ENCODE measurements at places on chromosomes 3 and 15.

DNA sequence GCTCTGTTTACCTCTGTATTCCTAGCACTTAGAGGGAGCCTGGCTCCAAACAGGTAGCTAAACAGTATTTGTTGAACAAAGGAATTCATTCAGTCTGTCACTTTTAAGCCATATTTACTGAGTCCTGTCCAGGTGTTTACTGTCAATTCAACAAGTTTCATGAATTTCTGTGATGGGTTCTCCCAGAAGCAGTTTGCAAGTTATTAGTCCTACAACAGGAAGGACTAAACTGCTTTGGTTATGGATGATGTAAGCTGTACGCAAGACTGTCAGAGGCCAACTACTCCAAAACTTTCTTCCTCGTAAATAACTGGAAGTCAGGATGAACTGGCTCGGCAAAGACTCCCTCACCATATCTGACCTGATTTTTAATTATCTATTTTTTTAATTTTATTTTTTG, 25.1 kb downstream of the STIMATE start:
- DNase-seq: no peak

- no peak for DNase-seq
Measured at GRCh38 chr3:148079370-148079769, 618.3 kb upstream of the AGTR1 start.

DNA sequence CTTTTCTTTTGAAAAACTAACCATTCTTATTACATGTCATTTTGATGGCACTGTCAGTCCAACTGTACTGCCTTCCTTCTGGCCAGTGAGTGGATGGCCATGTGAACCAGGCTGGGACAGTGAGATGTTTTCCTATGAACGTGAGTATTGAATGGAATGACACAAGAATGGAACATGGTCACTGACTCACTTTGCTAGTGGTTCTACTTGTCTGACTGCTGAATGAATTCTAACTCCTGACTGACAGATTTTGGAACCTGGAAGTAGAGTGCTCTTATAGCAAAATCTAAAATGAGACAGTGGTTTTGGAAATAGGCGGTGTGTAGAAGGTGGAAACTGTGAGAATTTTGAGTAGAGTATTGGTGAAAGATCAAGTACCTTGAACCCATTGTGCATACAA, 606.9 kb upstream of the KCNMB2 start:
- DNase-seq: no peak

DNA sequence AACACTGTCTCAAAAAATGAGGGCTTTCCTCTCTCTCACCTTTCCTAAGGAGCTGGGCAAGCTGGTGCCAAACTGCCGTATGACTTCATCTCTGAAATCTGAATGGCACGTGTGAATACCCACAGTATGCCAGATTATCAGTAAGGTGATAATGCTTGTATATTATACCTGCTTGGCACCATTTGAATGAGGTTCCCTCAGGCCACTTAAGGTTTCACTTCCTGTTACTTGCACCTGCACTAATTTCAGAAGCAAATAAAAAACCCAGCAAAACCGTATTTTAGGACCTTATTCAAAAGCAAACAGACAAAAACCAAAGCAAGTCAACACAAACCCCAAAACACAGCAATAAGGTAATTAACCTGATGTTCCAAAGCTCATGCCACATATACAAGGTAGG, 19.7 kb downstream of the FOXP1 start:
- no peak for DNase-seq

DNA sequence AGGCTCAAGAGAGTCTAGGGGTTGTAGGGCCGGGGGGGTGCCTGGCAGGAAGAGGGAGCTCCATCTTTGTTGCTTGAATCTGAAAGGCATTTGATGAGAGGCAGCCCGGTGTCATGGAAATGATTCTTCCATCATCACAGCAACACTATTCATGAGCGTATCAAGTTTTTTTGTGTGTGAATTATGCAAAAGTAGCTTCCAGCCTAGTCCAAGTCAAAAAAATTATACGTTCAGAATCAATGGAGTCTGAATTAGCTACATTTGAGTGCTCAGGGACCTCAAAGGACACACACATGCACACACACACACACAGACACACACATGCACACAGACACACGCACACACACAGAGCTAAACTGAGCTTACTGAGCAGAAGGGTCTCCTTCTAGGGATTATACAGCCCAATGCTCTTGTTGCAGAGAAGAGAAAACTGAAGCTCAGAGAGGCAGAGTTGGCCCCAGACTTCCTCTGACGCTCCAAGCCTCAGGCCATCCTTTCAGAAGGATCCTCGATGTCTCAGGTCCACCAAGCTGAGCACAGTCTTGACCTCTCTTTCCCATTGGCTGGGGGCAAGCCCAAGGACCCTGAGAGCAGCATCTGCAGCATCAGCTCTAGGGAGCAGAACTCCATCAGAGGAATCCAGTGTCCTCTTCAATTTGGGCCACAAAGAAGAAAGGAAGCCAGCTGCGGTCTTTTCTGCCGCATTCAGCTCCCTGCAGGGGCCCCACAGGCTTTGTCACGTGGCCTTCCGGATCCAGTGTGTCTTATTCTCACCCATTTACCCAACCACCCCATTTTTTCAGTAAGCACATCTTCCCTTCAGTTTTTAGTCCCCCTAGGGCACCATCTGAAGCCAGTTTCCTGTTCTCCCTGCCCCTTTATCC, 228.0 kb downstream of the UACA start:
- no peak for DNase-seq

- DNase-seq: no peak
Measured at GRCh38 chr15:50953302-50953701, 44.8 kb downstream of the AP4E1 start.
